ENCODE measurements at places on chromosomes 7 and 10. TPM values are rescaled to one million over a fixed set of nuclear protein-coding genes. Genes with fewer than 3 reads are reported as not detected.
A peak's percentile ranks its signal among the peaks of the same experiment; 100 is the strongest.

NEURL1 gene
- 1.3 TPM for total RNA-seq

ZNF277 gene
- 27.0 TPM for total RNA-seq

SUN3 gene
- not detected for total RNA-seq

PKD2L1 gene
- not detected for total RNA-seq

ADAM12 gene
- total RNA-seq: not detected

ATRNL1 gene
- not detected for total RNA-seq

- peak; percentile 12 for DNase-seq
These were observed 49.1 kb upstream of the CDC14C start for GRCh38 chr7:48875045-48875916.

DNA sequence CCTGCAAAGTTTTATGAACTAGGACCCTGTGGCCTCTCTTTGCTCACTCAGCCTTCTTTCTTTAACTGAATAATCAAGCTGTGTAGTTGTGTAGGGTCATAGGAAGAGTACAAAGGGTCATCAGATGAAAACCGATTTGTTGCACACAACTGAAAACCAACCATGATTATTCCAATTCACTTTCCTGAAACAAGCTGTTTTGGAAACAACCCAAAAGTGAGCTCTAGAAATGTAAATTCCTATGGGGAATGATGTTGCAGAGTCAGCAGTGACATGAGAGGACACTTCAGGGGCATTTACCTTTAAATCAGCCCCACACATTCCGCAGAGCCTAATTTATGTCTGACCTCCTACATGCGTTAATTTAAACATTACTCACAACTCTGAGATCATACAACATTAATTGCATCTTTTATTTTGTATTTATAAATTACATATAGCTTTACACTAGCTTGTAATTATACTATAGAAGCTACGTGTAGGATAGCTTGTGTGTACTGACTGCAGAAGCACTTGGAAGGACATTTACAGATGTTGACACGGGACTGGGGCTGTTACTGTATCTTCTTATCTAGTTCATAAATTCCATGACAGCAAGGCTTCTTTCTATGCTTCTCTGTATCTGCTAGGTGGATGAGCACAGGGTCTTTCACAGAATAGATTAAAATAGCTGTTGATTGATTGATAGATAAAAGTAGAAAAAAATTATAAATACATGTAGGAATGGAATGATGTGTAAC lies 139.9 kb upstream of the AKR1E2 start:
- no peak for DNase-seq

- DNase-seq: no peak
These were observed 23.4 kb downstream of the MCMBP start for GRCh38 chr10:119849031-119849789.

GRCh38 chr10:102660888-102661657 lies 16.8 kb downstream of the TRIM8 start:
- peak; percentile 76 for DNase-seq

DNA sequence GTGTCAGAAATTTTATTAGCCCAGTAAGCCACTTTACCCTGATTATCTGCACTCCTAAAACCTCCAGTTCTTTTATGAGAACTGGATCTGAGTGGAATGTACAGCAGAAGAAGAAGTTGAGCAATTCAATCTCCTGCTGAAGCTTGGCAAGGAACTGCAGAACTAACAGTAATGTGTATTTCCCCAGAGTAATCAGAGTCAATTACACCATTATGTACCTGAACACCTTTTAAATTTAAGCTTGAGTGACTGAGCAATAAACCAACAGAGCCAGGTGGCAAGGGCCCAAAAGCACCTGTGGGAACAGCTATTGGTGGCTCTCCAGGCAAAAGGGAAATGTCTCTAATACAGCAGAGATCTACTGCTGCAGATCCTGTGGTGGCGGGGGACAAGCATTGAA lies 40.1 kb upstream of the AKR1C2 start:
- DNase-seq: no peak

GRCh38 chr10:104638861-104639589 lies 2.1 kb upstream of the SORCS3 start:
- DNase-seq: peak; percentile 7

DNA sequence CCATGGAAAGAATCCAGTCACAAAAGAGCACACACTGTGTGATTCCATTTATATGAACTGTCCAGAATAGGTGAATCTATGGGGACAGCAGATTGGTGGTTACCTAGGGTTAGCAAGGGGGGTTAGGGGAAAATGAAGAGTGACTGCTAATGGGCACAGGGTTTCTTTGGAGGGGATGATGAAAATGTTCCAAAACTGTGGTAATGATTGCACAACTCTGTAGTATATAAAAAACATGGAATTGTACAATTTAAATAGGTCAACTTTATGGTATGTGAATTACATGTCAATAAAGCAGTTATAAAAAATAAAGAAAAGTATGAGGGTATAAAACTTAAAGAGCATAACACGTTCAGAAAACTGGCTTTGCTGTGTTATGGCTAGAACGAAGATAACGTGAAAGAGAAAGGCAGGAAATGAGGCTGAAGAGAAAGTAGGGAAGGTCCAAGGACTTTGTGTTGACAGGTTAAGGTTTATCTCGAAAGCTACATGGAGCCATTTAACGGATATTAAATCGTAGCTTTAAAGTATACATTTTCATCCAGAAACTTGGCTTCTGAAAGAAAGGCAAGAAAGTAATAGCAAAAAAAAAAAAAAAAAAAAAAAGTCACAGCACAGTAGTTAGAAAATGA lies 26.4 kb upstream of the MSS51 start:
- no peak for DNase-seq

Measured in activated naive CD4-positive, alpha-beta T cell treated with anti-CD3 and anti-CD28 coated beads for 36 hours (primary cell).